ENCODE measurements at places on chromosomes 16 and 17.

DNA sequence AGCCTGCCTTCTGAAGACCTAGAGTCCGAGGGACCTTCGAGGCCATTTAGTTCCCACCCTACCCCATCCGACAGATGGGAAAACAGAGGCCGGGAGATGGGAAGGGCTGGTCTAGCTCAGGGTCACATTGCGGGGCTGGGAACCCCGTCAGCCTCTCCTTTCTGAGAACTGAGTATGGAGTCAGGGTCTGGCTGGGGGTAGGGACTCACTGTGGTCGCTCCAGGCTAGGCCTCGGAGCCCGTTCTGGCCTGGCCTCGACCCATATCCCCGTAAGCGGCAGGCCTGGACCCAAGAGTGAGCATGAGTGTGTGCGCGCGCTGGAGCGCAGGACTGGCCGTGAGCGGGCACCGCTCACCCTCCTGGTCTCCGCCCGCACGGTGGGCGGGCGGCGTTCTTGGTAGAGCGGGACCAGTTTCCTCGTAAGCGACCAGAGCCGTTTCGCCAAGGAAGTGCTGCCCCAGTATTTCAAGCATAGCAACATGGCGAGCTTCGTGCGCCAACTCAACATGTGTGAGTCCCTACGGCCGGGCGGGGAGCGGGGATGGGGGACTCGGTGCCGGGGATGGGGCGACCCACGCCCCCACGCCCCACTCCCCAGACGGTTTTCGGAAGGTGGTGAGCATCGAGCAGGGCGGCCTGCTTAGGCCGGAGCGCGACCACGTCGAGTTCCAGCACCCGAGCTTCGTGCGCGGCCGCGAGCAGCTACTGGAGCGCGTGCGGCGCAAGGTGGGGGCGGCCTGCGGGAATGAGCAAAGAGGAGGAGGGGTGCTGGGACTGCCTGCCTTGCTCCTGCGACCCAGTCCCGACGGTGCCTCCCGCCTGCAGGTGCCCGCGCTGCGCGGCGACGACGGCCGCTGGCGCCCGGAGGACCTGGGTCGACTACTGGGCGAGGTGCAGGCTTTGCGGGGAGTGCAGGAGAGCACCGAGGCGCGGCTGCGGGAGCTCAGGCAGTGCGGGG, 855 bp downstream of the HSF4 start:
- DNase-seq, result no peak

- DNase-seq, result no peak
Measured at GRCh38 chr17:40021451-40021971, 6.3 kb downstream of the CSF3 start.

GRCh38 chr16:1450218-1450617, 5.9 kb upstream of the CCDC154 start:
- no peak for DNase-seq

GRCh38 chr16:67294171-67294757, 14.9 kb downstream of the PLEKHG4 start:
- DNase-seq, result no peak

DNA sequence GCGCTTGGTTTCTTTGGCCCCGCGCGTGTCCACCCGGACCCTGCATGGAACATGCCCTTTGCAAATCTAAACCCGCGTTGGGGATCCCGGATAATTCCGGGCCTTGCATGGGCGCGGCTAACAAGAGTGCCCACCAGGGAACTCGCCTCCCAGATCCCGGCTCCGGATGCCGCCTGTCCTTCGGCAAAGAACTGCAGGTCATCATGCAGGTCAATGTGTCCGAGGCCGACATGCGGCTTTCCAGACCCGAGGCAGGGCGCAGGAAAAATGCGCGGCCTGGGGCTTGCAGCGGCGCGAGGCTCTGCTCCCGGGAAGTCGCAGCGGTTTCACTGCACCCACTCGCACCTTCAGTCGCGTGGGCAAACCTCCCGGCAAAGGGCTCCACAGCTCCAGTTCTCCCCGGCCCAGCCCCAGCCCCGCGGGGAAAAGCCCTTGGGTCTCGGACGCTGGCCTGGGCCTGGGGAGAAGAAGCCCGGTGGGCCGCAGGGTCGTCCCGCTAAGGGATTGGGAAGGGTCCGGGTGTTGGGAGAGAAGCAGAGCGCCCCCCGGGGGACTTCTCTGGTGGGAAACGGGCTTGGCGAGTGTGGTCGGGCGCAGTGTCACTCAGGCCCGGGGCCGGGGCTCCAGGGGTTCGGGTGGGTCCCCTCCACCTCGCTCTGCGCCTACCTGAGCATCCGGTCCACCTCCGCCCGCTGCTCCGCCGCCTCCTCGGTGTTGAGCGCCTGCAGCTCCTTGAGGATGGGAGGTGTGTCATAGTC, 805 bp downstream of the HNF1B start:
- no peak for DNase-seq

DNA sequence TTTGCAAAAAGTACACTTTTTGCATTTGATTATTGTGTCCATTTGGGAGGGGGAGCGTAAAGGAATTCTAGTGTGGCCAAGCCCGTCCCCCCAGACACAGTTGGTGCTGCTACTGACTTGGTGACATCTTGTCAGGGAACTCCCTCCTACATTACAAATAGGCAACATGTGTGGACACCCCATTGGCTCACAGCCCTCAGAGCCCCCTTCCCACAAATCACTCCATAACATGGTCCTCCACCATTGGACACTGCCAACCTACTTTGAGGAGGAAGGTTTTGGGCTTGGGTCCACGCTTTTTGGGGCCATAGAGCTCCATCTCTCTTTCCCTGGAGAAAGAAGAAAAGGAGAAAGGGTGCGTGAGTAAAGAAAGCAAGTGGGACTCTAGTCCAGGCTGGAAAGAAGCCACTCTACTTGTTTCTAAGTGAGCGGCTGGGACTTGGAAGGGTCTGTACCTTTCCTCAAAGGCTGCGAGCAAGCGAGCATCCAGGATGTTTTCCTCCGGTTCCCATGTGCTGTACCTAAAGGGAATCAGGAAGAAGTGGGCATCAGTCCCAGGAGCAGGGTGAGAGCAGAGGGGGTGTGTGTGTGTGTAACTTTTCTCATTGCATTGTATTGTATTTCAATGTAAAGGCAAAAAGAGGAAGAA, 958 bp downstream of the CBX8 start:
- DNase-seq, result no peak

DNA sequence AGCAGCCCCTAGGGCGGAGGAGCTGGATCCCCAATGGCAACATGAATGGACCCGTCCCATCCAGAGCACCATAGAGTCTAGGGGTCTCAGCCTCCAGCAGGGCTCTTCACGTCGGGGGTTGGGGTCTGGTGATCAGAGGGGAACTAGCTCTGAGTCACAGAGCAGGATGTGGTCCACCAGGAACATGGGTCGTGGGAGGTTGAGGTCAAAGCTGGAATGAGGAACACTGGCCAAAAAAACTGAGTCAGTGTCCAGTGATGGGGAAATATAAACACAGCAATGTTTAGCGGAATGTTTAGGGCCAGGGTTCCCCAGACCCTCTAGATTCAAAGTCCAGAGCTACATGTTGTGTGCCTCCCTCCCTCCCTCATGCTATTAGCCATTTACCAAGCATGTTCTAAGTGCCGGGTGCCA, 79.1 kb upstream of the C16orf82 start:
- DNase-seq, result no peak

DNA sequence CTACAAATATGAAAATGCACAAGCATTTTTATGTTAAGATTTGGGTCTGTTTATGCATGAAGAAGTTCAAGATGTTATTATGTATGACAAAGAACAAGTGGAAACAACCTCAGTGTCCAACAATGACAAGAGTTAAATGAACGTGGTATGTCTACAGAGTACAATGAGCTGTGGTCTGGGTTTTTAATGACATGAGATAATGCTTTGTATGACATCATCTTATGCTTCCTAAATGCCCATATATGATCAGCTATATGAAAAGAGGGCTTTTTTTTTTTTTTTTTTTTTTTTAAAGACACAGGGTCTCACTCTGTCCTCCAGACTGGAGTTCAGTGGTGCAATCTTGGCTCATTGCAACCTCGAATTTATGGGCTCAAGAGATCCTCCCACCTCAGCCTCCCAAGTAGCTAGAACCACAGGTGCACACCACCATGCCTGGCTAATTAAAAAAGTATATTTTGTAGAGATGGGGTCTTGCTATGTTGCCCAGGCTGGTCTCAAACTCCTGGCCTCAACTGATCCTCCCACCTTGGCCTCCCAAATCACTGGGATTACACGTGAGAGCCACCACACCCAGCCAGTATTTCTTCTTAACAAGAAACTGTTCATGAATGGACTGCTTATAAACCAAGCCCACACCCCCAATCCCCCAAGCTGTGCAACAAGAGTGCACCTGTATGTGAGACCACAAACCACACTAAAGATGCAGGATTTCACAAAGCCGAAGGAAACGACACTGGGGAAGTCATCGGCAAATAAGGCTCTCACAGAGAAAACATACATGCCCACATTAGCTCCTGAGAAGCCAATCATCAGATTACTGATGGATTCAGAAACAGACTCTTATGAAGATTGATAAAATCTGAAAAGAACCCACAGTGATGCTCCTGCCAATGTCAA, 114.5 kb downstream of the CPPED1 start:
- DNase-seq, result no peak

- no peak for DNase-seq
Measured at GRCh38 chr16:49158029-49158642, 123.5 kb downstream of the CBLN1 start.

- DNase-seq, result no peak
Measured at GRCh38 chr17:82325286-82326180, 8.0 kb downstream of the SECTM1 start.

DNA sequence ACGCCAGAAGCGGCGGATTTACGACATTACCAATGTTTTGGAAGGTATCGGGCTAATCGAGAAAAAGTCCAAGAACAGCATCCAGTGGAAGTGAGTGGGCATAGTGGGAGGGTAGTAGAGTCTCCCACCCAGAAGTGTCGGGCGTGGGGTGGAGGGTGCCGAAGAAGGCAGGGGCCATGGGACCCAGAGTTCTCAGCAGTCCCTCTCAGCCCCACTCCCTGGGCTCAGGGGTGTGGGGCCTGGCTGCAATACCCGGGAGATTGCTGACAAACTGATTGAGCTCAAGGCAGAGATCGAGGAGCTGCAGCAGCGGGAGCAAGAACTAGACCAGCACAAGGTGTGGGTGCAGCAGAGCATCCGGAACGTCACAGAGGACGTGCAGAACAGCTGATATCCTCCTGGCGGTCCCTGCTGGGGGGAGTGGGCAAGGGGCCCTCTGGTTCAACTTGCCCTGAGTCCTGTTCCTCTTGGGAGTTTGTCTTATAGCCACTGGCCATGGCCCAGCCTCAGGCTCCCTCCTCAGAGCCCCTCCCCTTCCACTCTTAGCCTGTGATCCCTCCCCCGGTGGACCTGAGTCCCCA, 916 bp downstream of the E2F4 start:
- no peak for DNase-seq

DNA sequence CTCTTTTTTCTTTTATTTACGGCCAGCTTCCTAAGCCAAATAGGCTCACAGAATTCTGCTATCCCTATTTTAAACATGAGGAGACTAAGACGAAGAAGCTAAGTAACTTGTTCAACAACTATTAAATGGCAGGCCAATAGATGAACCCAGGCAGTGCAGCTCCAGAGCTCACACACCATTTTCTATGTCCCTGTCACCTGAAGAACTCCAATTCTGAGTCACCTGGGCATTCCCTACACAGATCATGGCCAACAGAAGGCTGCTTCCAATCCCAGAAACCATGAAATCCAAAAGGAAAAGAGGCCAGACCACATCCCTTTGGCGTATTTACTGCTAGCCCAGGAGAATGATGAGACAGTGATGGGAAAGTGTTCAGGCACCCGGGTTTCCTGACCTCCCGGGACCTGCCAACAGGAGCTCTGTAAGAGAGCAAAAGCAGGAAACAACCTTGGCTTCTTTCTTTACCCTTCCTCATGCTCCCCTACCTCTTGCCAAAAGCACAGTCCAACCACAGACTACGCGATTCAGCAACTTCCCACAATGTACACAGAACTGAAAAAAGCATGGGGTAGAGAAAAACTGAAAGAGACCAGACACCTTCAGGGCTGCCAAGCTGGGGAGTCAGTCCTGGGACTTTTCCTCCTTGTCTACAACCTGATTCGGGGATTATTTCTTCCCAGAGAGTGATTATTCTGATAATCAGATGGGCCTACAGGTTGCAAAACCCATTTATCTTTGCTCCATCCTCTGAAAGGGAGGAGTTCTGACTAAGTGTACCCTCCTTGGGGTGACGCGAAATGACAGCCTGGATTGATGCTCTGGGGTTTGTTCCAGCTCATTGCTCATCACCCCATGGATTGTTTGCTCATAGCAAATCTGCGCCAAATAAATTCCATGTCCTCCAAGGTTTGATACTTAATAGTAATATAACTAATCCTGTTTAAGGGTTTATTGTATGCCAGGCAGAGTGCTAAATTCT, 47.8 kb upstream of the HAS3 start:
- DNase-seq, result no peak

DNA sequence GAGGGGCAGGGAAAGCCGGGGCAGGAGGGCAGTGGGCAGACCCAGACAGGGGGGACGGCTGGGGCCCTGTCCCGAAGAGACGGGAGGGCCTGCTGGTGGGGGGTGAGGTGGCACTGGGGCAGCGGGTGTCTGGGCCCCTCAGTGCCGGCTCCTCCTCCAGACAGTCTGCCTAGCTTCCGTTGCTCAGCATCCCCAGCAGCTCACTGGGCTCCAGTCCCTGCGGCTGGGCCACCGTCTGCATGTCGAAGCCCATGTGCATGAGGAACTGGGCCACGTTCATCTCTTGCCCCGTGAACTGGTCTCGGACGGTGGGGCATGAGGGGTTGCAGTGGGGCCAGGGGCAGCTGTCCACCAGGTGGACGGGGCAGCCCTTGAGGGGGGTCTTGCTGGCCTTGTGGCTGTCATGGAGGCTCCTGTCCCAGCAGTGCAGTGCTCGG, 5.8 kb upstream of the MYADML2 start:
- DNase-seq, result no peak

GRCh38 chr17:38341035-38341721, 2.6 kb downstream of the GPR179 start:
- DNase-seq, result no peak

DNA sequence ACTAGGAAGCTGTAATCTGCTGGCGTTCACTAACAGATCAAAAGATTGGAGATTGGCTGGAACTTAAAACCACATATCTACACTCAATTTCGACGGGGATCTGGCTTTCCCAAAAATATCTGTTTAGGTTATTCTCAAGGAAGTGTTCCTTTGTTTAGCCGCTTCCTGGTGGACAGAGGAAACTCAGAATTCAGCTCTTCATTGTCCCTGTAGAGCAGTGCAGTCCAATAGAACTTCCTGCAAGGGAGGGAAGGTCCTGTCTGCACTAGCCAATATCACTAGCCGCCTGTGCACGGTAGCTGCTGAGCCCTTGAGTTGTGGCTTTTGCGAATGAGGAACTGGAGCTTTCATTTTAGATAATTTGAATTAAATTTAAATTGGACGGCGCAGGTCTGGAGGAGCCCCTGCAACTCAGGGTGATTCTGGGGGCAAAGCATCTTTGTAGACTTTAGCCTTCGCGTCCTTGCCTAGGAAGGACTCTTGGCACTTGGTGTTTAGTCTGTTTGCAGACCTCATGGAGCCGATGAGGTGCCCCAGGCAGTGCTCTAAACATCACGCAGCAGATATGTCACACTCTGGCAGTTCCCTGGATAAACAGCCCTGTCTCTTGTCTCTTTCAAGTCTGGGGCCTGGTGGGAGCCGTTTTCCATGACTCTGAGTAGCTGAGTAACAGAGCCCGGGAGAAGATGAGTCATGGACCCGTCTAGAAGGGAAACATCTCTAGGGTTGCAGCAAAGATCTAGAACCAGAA, 122.2 kb downstream of the CCDC182 start:
- no peak for DNase-seq

GRCh38 chr16:48204825-48205151, 39.3 kb upstream of the LONP2 start:
- no peak for DNase-seq

GRCh38 chr16:4745274-4745569, 10.9 kb downstream of the DNAAF8 start:
- no peak for DNase-seq

Data from activated T-helper 1 cell treated with anti-CD3 and anti-CD28 coated beads, Interleukin-2, amount 50 U/mL, for 16 hours (primary cell).